ENCODE measurements at places on chromosomes 3 and 15. TPM values are rescaled to one million over a fixed set of nuclear protein-coding genes. Genes with fewer than 3 reads are reported as not detected.

DNA sequence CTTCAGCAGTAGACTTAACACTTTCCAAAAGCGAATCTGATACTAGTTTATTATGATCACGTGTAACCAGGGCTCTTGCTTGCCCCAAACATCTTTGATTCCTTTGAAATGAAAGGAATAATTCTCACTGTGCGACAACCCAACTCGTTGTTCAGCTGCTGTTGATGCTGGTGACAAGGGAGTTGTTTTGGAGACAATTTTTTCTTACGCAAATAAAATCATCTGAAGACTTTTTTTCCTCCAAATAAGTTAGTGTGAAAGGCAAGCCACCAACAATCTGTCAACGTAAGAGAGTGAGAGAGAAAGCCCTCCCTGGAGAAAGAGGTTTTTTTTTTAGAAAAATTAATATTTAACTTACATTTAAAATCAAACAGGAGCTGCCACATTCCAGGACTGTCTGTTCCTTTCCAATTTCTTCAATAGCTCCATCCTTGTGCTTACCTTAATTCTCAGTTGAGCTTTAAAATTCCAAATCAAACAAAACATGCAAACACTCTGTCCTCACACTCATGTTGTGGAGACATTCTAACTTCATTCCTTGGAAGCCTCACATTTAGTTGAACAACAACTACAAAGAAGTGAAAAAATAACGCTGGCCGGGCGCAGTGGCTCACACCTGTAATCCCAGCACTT is 4.9 kb upstream of the P3H2 start:
- H3K27me3 ChIP-seq: peaks cover 3% of the 10 kb centered on the region
- H3K4me1 ChIP-seq: no peaks in the 10 kb centered on the region
- no peak overlapping the region for H3K4me3 ChIP-seq

CYP19A1 gene
- total RNA-seq: 9.1 TPM

GRCh38 chr3:120470870-120471269 is 20.1 kb upstream of the FSTL1 start:
- H3K4me3 ChIP-seq: no peak overlapping the region
- H3K27ac ChIP-seq: no peak overlapping the region
- peaks cover 1% of the 10 kb centered on the region for H3K27me3 ChIP-seq
- H3K36me3 ChIP-seq: no peaks in the 10 kb centered on the region
- no peak for DNase-seq

DNA sequence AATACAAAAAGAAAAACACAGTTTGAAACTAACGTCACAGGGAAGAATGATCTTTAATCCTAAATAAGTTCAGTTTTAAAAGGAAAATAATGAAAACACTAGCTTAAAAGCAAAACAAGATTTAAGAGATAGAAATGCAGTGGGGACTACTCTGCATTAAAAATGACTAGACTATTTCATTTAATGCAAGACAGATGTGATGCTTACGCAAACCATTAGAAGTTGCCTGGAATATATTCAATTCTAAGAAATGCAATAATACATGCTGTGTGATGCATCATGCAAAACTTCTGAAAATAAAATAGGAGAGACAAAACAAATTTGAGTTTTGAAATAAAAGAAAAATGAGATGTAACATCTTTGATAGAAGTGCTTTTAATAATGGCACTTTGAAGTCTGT is 97.6 kb upstream of the STRIT1 start:
- no peak overlapping the region for H3K4me3 ChIP-seq
- no peaks in the 10 kb centered on the region for H3K4me1 ChIP-seq
- DNase-seq: no peak
- H3K27ac ChIP-seq: no peak overlapping the region

- no peak overlapping the region for H3K27ac ChIP-seq
- no peaks in the 10 kb centered on the region for H3K36me3 ChIP-seq
- no peak for DNase-seq
These were observed 500 bp upstream of the VGLL3 start for GRCh38 chr3:86991482-86991815.

DNA sequence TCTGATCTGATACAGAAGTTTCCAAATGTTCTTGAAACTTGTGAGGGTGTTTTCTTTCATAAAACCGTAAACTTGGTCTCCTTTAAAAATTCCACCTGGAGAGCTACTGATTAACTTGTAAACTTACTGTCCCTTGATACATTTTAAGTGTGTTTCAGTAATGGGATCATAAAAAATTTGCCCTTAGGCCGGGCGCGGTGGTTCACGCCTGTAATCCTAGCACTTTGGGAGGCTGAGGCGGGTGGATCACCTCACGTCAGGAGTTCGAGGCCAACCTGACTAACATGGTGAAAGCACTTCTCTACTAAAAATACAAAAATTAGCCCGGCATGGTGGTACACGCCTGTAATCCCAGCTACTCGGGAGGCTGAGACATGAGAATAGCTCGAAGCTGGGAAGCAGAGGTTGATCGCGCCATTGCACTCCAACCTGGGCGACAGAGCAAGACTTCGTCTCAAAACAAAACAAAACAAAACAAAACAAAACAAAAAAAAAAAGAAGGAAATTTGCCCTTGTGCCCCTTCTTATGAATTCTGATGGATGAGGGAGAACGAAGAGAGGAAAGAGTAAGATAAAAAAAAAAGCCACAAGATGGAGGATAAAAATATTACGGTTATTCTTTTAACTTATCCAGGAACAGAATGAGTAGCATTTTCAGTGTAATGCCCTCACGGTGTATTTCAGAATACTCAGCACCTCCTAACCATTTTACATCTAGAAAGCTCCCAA is 32.1 kb upstream of the AP4E1 start:
- H3K27ac ChIP-seq: no peak overlapping the region
- H3K4me1 ChIP-seq: peaks cover 36% of the 10 kb centered on the region
- 0 out of 3 replicates have a peak, but pooled peaks cover 5% of the 10 kb centered on the region for H3K27me3 ChIP-seq
- no peaks in the 10 kb centered on the region for H3K36me3 ChIP-seq
- no peak for DNase-seq

MUSTN1 gene
- 1.4 TPM for total RNA-seq

GRCh38 chr3:58434990-58435389 is 1.4 kb upstream of the PDHB start:
- peaks cover 53% of the 10 kb centered on the region for H3K4me1 ChIP-seq
- peaks cover 23% of the 10 kb centered on the region for H3K36me3 ChIP-seq
- DNase-seq: peak; percentile 6
- no peaks in the 10 kb centered on the region for H3K27me3 ChIP-seq
- no peak overlapping the region for H3K27ac ChIP-seq

POMGNT2 gene
- total RNA-seq: 9.9 TPM
